ENCODE measurements at places on chromosomes 6 and 20. TPM values are rescaled to one million over a fixed set of nuclear protein-coding genes. Genes with fewer than 3 reads are reported as not detected.

CDSN gene
- total RNA-seq: not detected

DNA sequence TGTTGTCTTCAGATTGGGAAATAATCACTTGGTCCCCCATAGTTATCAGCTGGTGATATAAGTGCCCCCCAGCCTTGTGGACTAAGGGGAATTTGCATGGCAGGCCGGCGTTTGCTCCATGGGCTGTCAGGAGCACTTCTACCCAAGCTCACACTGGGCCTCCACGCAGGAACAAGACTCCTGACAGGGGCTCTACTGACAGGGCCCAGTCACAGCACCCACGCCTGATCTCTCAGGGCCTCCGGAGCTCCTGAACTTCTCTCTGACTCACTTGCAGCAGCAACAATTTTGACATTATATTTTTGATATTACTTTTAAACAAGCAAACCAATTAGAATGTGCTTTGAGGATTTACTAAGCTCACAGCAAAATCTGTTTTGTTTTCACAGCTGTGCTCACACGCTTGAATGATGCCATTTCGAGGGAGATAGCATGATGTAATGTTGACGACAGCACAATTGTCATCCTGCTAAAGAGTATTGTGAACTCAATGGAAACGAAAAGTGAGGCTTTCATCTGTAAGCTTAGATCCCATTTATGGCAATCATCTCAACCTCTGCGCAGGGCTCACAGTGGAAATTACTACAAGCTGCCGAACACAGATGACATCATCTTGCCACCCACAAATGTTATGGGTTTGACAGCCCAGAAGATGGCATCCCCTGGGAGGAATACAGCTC lies 28.7 kb upstream of the TXNDC5 start:
- no peak for DNase-seq

DNA sequence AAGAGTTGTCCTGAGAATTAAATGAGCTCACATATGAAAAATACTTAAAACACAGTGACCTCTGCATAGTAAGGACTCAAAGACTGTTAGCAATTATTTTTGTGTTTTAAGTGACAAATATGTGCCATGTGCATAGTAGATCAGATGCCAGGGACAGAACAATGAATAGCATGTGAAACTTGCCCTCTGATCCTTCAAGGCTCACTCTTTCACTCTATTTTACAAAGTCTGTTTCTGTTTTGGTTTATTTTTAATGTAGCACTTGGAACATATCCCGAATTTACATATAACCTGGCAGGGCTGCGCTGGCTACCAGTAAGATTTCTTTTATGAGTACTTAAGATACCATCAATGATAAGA lies 135.5 kb upstream of the TNFAIP3 start:
- DNase-seq: no peak

PROKR2 gene
- not detected for total RNA-seq

SLC35F1 gene
- total RNA-seq: not detected

DNA sequence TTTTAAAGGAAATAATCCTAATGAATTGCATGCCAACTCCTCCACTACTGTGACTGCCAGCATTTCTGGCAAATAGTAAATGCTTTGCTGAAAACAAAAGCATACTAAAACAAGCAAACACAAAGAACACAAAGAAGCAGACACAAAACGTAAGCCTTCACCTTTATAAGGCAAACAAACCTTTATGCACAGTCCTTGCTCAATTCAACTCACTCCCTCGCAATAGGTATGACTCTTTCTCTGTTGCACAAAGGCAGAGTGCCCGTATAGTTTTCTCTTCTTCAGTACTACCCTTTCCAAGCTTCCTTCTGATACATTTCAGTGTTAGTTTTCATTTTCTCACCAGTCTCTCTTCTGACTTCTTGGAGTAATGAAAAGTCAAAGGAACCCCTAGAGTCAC lies 63.9 kb downstream of the PDE10A start:
- DNase-seq: no peak

GRCh38 chr6:90146921-90147649 lies 149.6 kb downstream of the BACH2 start:
- no peak for DNase-seq

DNA sequence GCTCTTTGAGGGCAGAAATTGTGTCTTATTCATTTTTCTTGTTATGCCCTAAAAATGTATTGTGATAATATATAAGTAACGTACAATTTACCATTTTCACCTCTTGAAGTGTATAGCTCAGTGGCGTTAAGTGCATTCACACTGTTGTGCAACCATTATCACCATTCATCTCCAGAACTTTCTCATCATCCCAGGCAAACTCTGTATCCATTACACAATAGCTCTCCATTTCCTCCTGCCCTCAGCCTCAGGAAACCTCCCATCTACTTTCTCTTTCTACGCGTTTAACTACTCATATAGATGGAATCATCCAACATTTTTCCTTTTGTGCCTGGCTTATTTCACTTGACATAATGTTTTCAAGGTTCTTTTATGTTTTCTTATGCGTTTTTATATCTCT lies 184.6 kb downstream of the ESR1 start:
- no peak for DNase-seq

GRCh38 chr6:48986845-48987244 lies 476.2 kb downstream of the MMUT start:
- no peak for DNase-seq

DNA sequence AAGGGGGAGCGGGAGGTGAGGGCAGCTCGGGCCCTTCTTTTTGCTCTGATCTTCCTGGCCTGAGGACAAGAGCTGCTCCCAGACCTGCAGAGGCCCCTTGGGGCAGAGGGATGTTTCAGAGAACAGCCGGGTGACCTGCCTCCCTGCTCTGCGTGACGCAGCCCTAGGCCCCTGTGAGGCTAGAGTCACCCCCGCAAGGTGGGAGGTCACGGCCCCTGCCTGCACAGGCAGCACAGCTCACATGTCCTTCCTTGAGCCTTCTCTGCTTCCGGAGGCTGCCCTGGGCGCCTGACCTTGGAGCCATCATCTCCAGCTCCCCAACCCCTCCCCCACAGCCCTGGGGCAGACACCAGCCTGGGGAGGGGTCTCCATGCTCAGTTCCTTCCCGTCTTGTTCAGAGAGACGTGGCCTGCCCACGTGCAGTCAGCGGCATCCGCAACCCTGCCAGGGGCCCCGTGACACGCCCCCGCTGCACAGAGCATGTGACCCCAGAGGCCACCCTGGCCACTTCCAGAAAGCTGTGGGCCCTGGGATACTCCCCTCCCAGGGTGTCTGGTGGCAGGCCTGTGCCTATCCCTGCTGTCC lies at the start of gene BIRC7:
Gene BIRC7 (plus strand): TSS at position 507 of the 585 bp plus-strand sequence. CDS start 192 bp downstream, outside the sequence.
- DNase-seq: no peak
